ENCODE measurements at places on chromosomes 5 and 9.

DNA sequence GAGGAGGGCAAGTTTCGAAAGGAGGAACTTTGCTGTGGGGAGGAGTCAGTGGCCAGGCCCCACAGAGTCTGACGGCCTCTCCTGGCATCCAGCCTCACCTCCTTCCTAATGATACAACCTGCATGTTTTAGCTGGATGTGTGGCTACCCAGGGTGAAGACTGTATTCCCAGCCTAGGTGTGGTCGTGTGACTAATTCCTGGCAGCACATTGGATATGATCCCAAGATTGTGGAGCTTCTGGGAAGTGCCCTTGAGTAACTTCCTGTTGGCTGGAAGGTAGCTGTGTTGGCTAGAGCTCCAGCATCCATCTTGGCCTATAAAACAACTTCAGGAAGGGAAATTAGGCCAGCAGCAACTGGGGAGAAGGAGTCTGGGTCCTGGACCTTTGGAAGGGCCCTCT lies 19.0 kb upstream of the LPCAT1 start:
- DNase-seq, result no peak

- no peak for DNase-seq
Measured at GRCh38 chr9:116223926-116224325, 70.3 kb downstream of the PAPPA start.

GRCh38 chr9:91192381-91193086 lies 169.2 kb downstream of the AUH start:
- no peak for DNase-seq

- DNase-seq, result no peak
Measured at GRCh38 chr9:87687207-87687606, 38.7 kb upstream of the CTSL start.

DNA sequence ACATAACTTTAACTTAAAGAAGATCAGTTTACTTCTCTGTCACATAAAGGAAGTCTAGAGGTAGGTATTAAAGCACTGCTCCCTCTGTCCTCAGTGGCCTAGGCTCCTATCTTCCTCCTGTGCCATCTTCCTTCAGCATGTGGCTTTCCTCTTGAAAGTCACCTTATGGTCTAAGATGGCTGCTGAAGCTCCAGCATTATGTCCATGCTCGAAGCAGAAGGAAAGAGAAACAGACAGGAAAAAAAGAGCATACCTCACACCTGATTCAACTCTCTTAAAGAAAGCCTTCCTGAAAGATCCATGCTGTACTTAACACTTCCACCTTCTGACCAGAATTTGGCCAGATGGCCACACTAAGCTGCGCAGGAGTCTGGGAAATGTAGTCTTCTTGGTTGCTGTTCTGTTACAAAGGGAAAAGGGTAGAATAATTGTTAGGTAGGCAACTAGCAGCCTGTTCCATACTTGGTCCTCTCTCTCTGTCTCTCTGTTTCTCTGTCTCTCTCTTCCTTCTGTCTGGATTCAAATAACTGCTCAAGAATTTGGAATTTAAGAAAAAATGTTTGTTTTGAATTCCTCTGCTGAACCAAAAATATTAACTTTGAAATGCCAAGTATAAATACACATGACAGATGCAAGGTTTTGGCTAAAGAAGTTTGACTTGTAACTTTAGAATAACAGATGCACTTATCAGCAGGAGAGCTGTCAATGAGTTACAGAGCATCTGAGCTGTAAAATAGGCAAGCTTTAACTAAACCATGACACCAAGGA lies 16.0 kb downstream of the TMEM174 start:
- DNase-seq, result no peak

GRCh38 chr5:1510151-1510561 lies 13.6 kb downstream of the LPCAT1 start:
- no peak for DNase-seq

GRCh38 chr5:125348936-125349831 lies 602.7 kb upstream of the ZNF608 start:
- no peak for DNase-seq

GRCh38 chr5:137734331-137734730 lies 1.6 kb downstream of the KLHL3 start:
- DNase-seq, result peak; percentile 4

DNA sequence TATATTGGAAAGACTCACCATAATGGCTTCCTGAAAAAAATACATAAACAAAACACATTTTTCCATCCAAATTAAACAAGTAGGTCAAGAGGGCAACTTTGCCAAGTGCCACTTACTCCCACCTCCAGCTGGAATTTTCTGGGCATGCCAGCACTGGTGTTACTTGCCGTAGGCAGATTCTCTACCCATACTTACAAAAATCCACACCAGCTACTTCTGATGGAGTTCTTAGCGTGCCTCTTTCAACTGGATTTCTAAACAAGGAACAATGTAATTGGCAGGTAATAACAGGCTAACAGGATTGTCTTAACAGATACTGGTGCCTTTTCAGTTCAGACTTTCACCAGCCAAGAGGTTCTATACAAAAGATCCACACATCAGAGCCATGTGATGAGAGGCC lies 301.4 kb downstream of the MLLT3 start:
- no peak for DNase-seq

DNA sequence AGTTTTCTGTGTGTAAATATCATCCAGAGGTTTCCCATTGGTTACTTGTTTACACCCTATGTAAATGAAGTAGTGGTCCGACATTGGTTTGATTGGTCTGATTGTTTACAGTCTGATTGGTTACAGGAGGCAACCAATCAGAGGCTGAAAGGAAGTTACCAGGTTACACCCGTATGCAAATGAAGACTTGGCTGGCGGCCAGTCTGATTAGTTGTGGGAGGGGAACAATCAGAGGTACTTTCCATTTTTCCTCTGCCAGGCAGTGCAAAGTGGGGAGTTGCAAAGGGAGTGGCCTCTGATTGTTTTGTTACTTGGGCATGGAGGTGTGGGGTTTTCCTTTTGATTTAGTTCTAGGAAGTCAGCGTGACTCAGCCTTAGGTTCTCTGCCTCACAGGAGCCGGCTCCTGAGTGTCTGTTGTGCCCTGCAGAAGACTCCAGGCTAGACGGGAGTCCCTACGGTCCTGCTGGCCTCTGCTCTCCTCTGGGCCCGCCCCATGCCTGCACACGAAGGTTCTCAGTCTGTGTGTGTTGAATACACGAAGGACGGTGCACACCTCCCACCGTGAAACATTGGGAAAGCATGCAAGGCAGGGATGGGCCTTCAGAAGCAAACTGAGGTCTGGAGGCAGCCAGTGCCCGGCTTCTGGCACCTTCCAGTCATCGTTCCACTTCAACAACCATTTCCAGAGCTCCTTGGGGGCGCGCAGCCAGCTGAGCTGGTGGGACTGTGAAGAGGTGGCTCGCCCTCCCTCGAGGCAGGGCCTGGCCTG lies 42.9 kb downstream of the OLFM1 start:
- DNase-seq, result no peak

DNA sequence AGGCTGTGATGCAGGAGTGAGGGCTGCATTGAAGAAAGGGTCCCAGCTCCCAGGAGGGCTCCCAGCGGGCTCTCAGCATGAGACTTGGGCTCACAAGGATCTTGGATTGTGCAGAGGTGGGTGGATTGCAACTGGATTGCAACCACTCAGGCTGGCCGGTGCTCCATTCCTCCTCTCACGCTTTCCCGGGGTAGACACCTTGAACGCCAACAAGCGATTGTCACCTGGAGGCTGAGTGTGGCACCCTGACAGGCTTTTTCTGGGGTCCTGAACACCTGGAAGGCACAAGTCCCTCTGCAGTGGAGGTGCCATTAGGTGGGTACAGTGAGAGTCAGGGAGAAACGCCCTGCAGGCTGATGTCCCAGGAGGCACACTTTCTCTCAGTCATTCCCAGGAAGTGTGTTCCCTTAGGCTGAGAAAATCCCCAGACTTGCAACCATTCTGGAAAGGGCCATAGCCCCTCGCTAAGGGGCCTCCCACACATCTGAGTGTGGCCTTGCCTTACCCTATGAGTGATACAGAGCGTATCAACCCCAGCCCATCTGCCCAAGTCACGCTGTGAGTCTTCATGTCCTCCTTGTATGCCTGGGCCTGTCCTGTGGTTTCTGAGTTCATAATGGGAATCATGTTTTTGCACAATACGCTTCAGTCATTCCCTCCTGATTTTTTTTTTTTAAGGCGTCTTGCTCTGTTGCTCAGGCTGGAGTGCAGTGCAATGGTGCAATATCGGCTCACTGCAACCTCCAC lies 488.1 kb downstream of the IRX1 start:
- DNase-seq, result no peak

GRCh38 chr5:76291305-76292077 lies 111.6 kb upstream of the IQGAP2 start:
- no peak for DNase-seq

DNA sequence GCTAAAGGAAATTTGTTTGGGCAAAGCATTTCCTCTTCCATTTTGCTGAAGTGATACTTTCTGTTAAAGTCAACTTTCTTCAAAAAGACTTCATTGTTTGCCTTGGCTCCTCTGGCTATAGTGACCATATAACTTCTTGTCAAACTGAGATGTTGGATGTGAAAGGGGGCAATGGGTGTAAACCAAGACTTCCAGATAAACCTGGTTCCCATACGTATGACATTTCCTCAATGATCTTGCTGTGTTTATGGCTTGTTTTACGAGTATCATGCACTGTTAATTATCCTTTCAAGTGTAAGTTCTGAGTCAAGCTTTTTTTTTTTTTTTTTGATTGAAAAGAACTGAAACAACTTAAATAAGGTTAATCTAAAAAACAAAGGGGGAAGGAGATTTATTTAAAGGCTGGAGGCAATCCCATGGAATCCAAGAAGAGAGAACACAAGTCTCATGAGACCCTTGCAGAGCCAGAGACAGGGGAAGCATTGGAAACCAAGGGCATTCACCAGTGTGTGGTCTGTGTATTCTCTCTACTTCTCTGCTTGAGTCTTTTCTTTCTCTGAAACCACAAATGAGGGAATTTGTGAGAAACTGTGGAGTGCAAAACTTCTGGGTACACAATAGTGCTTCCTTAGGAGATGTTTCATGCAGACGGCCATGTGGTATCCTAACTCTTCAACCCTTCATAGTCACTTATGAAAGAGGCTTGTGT lies 335.3 kb downstream of the RAB3C start:
- no peak for DNase-seq

GRCh38 chr9:110615498-110615897 lies 36.0 kb upstream of the SVEP1 start:
- no peak for DNase-seq

DNA sequence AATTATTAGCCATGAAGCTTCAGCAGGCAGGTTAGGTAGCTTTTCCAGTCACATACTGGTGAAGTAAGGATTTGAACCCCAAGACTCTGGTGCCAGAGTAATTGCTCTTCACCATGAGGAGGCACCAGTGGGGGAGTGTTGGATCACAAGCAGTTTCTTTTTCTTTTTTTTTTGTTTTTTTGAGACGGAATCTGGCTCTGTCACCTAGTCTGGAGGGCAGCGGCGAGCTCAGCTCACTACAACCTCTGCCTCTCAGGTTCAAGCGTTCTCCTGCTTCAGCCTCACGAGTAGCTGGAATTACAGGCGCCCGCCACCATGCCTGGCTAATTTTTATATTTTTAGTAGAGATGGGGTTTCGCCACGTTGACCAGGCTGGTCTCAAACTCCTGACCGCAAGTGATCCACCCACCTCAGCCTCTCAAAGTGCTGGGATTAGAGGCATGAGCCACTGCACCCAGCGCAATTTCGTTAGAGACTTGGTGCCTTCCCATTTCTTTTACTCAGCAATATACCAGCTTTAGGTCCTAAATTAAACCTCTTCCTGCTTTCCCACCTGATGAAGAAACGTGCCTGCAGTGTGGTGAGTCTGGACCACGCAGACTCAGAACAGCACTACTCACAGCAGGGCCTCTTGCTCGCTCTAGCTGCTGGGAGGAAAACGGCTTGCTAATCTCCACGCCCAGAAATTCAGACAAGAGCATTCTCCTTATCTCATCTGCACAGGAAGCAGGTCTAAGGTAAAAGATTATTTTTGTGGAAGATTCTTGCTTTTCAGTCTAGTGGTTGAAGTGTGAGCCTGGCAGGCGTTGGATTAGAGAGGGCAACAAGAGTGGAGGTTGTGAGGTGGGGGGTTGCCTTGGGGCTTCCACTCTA lies at the start of gene S100Z:
Gene S100Z (plus strand): TSS at position 596 of the 873 bp plus-strand sequence. CDS start 25,346 bp downstream, outside the sequence.
- DNase-seq, result no peak

DNA sequence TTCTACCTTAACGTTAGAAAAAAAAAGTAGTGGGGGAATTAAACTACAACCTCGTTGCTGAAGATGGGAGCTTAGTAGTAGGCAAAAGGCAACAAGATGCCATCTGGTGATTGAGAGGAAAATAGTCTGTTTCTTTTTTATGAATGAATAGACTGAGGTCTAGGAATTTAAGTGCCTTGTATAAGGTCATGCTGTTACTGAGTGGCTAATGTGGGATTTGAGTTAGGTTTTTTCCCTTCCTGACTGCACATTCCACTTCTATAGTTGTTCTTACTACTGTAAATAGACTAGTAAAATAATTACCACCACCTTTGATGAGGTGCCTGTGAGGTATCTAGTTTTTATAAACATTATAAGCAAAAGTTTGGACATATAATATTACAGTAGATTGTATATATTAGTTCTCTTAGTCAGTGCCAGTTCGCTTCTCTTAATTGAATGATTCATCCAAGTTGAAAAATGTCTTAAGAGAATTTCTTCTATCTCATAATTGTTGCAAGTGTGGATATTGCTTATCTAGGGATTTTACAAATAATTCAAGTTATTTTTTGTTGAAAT lies 19.1 kb downstream of the FSD1L start:
- no peak for DNase-seq

DNA sequence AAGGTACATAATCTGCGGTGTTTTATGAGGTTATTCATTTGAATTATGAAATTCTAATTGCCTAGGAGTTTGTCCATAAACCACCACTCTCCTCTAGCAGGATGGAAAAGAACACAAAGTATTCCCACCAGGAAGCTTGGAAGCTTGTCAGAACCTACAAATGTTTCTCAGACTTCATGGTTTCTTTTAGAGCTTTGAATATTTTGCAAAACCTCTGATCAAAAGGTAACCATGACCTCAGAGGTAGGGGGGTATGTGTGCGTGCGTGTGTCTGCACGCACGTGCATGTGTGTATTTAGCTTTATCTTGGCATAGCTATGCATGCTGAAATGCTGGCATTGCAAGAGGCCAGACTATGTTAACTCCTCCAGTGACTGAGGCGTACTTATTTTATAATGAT lies 847.0 kb downstream of the TLE1 start:
- peak; percentile 40 for DNase-seq

DNA sequence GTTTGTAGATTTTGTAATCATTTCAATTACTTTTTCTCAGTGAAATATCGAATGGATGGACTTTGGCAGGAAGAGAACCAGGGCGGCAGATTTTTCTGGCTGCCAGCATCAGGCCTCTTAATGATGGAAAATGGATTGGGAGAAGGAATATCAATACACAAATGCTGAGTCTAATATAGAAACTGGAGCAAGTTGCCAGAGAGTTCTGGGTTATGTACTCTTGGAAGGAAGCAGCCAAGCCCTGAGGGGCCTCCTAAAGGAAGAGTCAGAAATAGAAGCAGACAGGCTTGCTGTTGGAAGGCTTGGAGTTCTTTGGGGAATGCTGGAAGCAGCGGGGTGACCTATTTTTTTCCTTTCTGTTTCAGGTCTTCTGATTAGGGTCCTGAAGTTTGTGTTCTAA lies 428.6 kb downstream of the DMAC1 start:
- peak; percentile 67 for DNase-seq

All from right lung (tissue), 10 donors.